ENCODE measurements at places on chromosomes 7 and 10. TPM values are rescaled to one million over a fixed set of nuclear protein-coding genes. Genes with fewer than 3 reads are reported as not detected.

VGF gene
- not detected for total RNA-seq

- peak; percentile 87 for DNase-seq
Observed at GRCh38 chr10:80046629-80047441, 31.6 kb upstream of the TMEM254 start.

GRCh38 chr10:125174360-125174759 is 14.0 kb upstream of the CTBP2 start:
- DNase-seq = no peak

TEX47 gene
- not detected for total RNA-seq

DNA sequence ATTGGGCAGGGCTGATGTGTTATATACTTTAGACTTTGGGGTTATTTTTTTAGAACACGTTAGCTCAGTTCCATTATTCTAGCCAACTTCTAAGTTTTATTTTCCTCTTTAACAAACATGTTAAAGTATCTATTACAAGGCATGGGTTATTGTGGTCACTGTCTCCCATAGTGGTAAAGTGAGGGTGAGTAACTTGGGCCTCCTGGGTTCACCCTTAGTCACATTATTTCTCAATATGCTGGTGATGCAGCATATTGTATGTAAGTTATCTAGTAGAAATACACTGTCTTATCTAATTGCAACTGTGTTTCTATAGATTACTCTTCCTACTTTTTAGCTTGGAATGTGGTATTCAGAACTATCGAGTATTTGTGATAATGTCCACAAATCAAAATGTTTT is 65.9 kb downstream of the BBS9 start:
- DNase-seq = no peak

DNA sequence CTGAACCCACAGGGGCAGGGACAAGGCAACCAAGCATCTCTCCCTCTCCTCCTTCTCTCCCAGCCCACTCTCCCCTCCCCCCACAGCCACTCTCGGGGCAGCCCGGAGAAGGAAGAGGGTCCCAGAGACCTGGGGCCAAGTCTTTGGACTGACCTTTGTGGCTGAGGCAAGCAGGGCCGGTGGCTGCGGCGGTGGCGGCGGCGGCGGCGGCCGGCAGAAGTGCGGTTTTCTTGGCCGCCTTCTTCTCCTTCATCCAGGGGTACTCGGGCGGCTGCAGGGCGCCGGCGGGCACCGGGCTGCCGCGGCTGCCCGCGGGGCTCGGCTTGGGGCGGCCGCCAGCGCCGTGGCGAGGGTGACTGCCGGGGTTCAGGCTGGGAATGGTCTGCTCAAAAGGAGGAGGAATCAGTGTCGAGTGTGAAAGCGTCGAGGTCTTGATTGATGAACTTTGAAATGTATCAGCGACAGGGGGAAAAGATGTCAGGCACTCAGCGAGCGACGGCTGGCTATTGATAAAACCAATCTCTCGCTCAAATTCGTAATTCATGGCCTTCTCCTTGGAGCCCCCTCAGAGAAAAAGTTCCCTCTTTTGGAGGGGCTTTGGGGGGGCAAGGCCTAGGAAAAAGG is 414 bp downstream of the HOXA2 start:
- no peak for DNase-seq

GRCh38 chr10:8967061-8967460 is 912.6 kb downstream of the GATA3 start:
- no peak for DNase-seq

GRCh38 chr7:104272767-104273384 is 55.5 kb upstream of the LHFPL3 start:
- no peak for DNase-seq

- no peak for DNase-seq
Observed at GRCh38 chr10:47359101-47359500, 10.9 kb downstream of the RBP3 start.

- no peak for DNase-seq
Observed at GRCh38 chr10:7085147-7085912, 325.5 kb downstream of the SFMBT2 start.

DNA sequence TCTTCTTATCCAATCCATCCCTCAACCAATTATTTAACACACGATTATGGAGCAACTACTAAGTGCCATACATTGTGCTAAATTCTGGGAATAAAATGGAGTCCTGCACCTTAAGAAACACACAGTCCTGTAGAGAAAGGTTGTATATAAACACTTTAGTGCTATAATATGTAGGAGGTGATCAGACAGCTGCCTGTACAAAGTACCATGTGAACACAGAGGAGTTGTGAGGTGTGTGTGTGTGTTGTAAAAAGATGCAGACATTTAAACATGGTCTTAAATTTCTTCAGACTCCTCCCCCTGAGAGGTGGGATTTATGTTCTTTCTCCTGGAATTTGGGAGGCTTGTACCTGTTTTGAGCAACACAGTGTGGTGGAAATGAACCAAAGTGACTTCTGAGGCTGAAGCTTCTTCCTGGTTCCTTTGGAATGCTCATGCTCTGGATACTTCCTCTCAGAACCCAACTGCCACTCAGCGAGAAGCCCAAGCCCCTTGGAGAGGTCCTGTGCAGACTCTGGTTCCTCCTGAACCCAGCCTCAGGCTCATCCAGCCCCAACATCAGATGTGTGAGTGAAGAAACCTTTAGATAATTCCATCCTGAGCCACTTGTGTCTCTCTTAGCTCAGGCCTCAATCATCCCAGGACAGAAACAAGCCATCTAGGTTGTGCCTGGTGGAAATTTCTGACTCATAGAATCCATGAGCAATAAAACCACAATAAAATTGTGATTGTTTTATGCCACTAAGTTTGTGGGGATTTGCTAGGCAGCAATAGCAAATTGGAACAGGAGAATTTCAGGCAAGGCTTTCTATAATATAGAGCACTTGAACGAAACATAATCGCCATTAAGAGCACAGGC is 161.2 kb upstream of the FAM3C start:
- DNase-seq = no peak

GRCh38 chr10:115657161-115657860 is 564.1 kb downstream of the ATRNL1 start:
- no peak for DNase-seq

DNA sequence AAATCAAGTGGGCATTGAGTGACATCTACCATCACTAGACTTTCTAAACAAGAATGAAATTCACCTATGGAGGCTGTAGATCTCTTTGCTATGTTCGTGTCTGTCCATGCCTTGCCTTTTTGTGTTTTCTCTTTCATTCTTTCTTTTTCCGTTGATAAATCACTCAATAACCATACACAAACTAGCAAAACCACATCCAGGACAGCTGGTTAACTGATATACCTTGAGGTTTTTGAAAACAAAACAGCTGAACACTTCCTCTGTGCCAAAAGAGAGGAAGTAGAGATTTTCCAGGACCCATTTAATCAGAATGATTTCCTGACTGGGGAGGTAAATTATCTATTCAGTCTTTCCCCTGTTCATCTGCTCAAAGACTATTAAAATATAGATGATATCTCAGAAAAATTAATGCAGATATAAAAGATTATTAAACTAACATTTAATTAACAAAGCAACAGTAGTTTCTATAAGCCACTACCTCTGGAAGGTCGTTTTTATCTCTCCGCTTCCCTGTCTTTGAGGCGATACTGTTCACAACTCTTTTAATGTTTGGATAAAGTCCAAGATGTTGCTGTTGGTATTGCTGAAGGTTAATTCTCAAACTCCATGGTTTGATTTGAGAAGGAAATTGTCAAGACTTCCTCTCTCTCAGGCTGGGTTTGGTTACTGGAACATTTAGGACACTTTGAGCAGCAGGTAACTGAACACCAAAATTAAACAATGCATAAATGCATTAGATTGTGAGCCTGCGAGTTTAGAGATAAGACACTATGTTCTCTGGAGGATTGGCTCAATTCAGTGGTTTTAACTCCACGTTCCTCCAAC is 24.4 kb upstream of the C10orf67 start:
- no peak for DNase-seq

PPP1R17 gene
- total RNA-seq = not detected

- DNase-seq = no peak
Observed at GRCh38 chr7:117961235-117961634, 88.0 kb upstream of the CTTNBP2 start.

CNTNAP2 gene
- total RNA-seq = 0.94 TPM

- DNase-seq = no peak
Observed at GRCh38 chr7:135075716-135076115, 72.2 kb upstream of the TMEM140 start.

- DNase-seq = peak; percentile 89
Observed at GRCh38 chr10:46282842-46283574, 3.8 kb upstream of the ANTXRL start.

GGCT gene
- 23.0 TPM for total RNA-seq

DNA sequence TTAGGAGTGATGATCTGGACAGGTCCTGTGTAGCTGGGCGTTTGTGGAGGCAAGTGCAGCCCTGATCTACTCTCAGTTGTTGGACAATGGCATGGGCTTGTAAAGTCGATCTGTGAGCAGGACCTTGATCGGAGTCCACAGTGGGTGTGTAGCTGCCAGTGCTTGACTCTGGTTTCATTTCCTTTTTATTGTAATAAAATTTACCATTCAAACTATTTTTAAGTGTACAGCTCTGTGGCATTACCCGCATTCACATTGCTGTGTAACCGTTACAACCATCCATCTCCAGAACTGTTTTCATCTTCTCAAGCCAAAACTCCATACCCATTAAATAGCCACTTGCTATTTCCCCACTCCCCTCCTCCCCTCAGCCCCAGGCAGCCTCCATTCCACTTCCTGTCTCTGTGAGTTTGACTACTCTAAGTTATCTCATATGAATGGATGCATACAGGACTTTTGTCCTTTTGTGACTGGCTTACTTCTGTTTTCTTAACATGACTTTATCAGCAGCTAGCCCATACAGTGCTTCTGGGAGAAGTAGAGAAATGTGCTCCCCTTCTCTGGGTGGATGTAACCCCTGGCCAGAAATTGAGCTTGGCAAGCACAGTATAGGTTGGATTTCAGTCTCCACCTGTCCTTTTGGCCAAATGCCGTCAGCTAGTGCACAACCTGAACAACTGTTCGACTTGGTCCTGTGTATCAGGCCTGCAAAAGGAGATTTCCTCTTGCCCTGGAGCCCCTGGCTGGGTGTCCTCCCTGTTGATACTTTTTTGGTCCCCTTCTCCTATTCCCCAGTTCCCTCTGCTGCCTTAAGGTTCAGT is 180.0 kb downstream of the LRMDA start:
- no peak for DNase-seq

ABCF2 gene
- total RNA-seq = 24.6 TPM

COL28A1 gene
- total RNA-seq = 3.8 TPM

DNA sequence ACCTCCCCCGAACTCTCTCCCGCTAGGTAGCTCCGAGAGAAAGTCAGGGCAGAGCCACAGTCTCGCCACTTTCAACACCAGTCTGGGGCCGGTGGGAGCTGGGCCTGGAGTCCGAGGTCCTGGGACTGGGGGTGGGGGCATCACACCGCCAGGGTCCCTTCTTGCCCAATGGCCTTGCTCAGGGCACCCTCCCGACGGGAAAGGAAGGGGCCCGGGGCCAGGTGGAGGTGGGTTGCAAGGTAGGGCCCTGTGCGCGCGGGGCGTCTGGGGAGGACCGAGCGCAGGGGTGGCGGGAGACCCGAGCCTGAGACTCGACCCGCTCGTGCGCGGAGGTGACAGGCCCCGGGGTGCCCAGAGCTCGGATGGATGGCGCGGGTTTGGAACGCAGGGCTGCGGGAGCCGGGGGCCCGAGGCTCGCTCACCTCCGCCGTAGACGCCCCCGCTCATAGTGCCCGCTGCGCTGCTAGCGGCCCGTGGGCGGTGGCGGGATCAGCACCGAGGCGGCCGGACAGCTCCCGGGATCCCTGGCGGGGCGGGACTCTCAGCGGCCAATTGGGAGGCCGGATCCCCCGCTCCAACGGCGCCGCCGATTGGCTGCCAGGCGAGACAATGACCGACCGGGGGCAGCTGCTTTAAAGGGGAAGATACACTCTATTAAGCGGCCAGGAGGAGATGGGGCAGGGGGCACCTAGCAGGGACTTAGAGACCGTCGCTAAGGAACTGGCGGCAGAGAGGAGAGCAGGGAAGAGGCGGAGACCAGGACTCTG is at the start of gene ACTL6B:
ACTL6B (minus strand) TSS at position 541 of the 767 bp plus-strand sequence; CDS start at position 447, 94 bp downstream.
- DNase-seq = peak; percentile 60

Data from right cardiac atrium (tissue), 5 donors.